Placental pericyte (primary cell): ENCODE measurements at places on chromosomes 5 and 9. TPM values are rescaled to one million over a fixed set of nuclear protein-coding genes. Genes with fewer than 3 reads are reported as not detected.

Gene CKMT2
- 0.29 and 0.44 TPM in 2 replicates for total RNA-seq

Gene CDC14B
- total RNA-seq: 11.7 and 12.7 TPM in 2 replicates

Gene UBE2B
- 14.7 and 35.7 TPM in 2 replicates for total RNA-seq

Gene SLC25A2
- 0.44 and 2.0 TPM in 2 replicates for total RNA-seq

Gene OR1K1
- total RNA-seq: not detected in 2 replicates

Gene ENC1
- total RNA-seq: 37.2 and 219 TPM in 2 replicates

Gene NUTM2G
- not detected in 2 replicates for total RNA-seq

Gene BTNL9
- not detected in 2 replicates for total RNA-seq
